ENCODE measurements at places on chromosomes 2 and 18.

GRCh38 chr18:12306752-12307700 is 1.0 kb upstream of the TUBB6 start:
- no peak for DNase-seq

DNA sequence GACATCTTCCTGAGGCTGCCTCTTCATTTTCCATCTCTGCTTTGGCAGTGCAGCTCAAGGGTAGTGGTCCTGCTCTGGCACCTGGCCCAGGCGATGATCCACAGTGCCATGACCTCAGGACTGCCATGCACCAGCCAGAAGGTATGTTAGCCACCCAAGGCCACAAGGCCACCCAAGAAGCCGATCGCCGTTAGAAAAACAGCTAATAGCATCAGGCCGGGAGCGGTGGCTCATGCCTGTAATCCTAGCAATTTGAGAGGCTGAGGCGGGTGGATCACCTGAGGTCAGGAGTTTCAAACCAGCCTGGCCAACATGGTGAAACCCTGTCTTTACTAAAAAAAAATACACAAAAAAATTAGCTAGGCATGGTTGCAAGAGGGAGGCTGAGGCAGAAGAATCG is 28.4 kb upstream of the UGGT1 start:
- no peak for DNase-seq

DNA sequence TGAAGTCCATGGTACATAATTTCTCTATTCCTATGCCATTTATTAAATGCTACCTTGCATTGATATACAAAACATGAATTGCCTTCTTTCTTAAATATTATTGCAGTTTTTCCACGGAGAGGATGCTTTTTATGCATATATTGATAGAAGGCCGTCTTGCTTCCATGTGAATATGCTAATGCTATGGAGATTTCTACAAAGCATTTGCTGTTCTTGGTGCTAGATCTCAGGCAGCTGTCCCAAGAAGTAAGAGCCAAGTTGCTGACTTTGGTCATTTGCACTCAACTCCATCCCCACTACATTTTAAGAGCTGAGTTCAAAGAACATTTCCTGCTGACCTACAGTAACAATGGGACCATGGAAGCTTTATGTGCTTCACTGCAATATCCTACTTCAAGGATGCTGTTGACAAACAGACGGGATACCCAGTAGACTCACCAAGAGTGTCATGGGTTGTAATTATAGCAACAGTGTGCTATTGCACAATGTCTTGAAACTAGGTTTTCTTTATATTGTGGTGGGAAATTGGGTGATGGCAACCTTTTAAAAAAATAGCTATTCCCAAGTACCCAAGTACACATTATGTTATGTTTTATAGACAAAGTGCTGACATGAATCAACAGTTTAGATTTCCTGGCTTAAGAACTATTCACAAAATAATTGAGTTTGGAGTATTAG is 1172.4 kb upstream of the PIK3C3 start:
- no peak for DNase-seq

GRCh38 chr2:8998418-8999101 is 4.9 kb downstream of the MBOAT2 start:
- no peak for DNase-seq

- no peak for DNase-seq
These were observed 2.7 kb upstream of the IL18RAP start for GRCh38 chr2:102420290-102420689.

- no peak for DNase-seq
These were observed 48.0 kb downstream of the LOXHD1 start for GRCh38 chr18:46609048-46609447.

DNA sequence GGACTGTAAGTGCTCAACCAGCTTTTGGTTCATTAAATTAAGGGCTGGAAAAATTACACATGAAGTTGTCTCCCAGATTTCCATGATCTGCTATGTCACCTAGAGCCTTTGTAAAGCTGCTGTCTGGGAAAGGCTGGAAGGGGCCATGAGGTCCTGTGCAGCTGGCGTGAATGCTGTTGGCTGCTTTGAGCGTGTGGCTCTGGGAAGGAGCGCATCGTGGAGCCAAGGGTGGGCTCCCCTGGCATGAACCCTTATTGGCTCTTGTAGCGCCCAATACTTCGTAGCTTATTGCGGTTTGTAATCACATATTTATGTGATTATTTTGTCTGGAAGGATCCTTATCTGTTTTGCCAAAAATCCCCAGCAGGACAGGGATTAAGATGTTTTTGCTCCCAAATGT is 70.5 kb upstream of the LMAN1 start:
- no peak for DNase-seq

DNA sequence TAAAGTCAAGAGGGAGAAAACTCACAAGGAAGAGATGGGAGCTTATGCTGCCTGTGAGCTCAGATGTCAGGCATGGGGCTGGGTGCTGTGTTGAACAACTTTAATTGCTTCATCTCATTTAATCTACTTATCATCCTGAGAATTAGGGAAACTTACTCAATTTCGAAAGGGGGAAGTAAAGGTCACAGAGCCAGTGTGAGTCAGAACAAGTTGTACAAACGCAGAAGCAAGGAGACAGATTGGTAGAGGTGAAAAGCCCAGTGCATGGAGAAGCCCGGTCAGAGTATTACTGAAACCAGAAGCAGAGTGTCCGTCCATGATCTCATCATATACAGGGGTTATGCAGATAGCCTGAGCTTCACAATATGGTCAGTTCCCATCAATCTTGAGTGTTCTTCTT is 281.1 kb upstream of the POU3F3 start:
- DNase-seq, result no peak

- no peak for DNase-seq
These were observed 79.8 kb downstream of the CCDC150 start for GRCh38 chr2:196719110-196719872.

DNA sequence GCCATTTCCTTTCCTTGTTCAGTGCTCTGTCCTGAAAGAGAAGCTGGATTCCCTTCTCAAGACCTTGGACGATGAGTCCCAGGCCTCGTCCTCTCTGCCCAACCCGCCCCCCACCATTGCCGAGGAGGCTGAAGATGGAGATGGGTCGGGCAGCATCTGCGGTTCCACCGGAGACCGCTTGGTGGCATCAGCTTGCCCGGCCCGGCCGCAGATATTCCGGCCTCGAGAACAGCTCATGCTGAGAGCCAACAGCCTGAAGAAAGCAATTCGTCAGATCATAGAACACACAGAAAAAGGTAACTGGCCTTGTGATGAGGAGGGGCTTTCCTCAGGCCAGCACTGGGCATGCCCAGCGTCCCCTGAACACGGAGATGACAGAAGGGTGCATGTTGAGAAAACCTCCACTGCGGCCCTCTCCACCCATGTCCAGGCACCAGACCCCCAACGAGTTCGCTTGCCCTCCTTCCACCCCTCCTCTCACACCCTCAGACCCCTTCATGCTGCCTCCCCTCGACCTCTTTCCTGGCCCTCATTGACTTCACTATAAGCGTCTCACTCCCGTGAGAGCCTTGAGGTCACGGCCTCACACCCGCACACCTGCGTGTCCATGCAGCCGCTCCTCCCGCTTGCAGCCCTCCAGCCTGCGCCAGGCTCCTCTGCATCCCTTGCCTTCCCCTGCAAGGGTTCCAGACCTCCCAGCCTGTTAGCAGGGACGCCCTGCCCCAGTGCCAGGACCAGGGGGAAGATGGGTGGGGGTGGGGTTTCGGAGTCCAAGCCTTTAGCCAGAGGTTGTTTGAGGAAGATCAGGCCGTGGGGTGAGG is 95.0 kb downstream of the DGKD start:
- no peak for DNase-seq

DNA sequence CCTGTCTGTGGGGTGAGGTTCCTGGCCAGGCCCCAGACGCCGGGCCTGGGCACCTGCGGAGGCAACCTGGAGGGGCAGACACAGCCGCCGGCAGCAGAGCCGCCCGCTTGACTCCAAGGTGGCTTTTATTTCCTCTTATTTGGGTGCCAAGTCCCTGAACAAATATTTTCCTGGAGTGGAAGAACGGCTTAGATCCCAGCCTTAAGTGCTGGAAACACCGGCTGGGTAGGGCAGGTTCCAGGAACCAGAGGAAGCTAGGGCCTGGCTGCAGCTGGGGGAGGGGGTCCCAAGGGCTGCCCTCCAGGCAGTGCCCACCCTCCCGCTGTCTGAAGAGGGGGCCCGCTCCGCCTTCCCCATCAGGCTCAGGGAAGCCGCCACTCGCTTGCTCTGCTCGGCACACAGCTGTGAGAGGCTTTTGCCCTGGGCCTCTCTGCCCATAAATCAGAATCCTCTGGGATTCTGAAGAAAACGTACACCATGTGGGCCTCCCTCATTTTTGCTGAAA is 28.2 kb downstream of the SDC1 start:
- DNase-seq, result no peak

- DNase-seq, result no peak
These were observed 69.9 kb downstream of the MRO start for GRCh38 chr18:50749945-50750344.

GRCh38 chr18:32167980-32168730 is 21.7 kb upstream of the MEP1B start:
- DNase-seq, result no peak

GRCh38 chr2:141899740-141900139 is 231.1 kb downstream of the LRP1B start:
- no peak for DNase-seq

DNA sequence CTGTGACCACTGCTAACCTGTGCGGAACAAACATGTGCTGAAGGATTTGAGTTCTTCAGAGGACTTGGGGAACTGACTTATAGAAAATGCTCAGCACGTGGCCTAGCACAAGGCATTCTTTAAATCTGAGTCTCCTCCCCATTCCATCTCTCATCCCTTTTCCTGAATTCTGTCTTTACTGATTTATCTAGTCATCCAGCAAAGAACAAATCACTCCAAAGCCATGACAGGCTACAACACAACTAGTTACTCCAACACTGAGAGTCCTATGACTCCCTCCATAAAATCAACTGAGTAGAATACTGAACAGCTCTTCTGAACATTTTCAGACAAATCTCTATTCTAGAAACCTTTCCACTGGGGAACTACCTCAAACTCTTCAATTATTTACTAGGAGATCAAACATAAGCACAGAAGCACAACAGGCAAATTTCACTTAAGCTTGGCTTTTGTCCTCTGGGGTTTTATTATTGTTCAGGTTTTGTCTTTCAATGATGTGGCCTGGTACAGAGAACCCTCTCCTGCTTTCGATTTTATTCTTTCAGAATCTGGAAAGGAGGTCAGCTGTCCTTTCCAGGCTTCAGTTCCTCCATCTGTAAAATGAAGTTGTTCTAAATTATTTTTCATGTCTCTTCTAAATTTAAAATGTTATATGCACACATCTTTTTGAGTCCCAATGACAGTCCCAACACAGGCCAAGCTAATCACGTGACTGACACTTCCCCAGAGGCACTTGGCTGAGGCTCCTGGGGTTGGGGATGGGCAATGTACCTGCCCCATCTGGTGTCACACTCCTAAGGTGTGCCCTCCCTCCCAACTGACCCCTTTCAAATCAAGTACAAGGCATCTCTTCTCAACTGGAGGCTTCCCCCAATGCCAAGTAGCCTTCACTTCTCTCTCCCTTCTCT is 31.8 kb downstream of the RNU4ATAC start:
- DNase-seq, result no peak

DNA sequence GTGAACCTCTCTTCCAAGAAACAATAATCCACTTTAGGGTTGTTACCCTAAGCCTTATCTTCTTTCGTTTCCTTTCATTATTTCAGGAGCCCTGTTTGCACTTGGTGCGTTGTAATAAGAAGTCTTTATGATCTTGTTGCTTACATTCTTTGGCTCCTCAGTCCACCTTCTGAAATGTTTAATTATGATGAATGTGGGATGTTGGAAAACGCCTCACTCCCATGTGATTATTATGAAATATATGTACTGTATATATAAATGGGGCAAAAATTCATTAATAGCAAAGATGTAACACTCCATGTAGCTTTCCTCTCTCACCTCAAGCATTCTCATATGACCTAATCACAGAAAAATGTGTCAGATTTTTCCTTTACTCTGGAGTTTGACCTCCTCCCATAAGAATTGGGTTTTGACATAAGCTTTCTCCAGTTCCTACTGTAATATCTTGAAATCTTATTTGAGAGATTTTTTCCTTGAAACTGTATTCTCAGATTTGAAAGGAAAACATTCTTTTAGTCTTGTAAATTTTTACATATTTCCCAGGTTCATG is 397.2 kb upstream of the FANCL start:
- DNase-seq, result no peak

DNA sequence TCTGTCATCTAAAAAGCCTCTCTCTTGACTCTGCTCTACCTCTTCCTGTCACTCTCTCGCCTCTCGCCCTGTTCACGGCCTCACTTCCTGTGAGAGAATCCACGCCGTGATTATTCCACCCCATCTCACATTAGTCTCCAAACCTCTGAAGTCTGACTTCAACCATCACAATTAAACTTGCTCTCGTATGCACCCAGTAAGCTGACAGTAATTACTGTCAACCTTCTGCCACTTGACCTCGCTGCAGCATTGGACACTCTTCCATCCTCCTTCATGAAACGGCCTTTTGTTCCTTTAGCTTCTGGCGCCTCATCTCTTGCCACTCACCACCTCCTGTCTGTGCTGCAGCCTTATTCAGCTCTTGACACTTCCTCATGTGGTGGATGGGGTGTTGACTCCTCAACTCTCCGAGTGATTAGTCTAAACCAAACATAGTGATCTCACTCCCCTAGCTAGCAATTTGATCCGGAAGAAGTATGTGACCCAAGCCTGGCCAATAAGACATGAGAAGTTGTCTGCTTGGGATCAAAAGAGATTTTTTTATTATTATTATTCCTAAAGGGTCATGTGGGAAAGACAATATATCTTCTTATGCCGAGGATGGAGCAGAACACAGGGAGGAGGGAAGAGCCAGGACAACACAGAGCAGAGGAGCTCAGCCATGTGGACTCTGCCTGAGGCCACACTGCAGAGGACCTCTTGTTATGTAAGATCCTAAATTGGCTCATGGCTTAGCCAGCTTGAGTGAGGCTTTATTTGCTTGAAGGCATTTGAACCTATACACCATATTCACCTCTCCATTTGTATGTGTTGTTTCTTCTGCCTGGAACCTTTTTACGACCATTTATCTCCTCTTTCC is 38.4 kb upstream of the MYO1B start:
- no peak for DNase-seq

DNA sequence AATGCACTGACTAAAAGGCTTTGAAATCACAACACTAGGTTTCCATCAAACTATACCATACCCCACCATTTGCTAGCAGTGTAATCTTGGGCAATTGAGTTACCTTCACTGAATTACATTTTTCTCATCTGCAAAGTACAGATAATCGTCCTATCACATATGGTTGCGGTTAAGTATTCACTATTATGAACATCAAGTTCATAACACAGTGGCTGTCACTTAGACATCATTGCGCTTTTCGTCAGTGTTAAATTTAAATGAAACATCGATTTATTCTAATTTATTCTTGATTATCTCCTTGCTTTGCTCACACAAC is 505.9 kb downstream of the CPS1 start:
- no peak for DNase-seq

GRCh38 chr2:16316456-16317210 is 349.0 kb downstream of the CYRIA start:
- DNase-seq, result no peak

GRCh38 chr2:68216454-68217310 is 35.6 kb downstream of the PPP3R1 start:
- no peak for DNase-seq

- no peak for DNase-seq
These were observed 11.7 kb downstream of the PSTPIP2 start for GRCh38 chr18:46060359-46060841.

Data from stimulated activated CD4-positive, alpha-beta T cell treated with anti-CD3 and anti-CD28 coated beads, TNF-alpha, amount 100 ng/mL, for 48 hours (primary cell).